ENCODE measurements at places on chromosomes 6 and 20.

DNA sequence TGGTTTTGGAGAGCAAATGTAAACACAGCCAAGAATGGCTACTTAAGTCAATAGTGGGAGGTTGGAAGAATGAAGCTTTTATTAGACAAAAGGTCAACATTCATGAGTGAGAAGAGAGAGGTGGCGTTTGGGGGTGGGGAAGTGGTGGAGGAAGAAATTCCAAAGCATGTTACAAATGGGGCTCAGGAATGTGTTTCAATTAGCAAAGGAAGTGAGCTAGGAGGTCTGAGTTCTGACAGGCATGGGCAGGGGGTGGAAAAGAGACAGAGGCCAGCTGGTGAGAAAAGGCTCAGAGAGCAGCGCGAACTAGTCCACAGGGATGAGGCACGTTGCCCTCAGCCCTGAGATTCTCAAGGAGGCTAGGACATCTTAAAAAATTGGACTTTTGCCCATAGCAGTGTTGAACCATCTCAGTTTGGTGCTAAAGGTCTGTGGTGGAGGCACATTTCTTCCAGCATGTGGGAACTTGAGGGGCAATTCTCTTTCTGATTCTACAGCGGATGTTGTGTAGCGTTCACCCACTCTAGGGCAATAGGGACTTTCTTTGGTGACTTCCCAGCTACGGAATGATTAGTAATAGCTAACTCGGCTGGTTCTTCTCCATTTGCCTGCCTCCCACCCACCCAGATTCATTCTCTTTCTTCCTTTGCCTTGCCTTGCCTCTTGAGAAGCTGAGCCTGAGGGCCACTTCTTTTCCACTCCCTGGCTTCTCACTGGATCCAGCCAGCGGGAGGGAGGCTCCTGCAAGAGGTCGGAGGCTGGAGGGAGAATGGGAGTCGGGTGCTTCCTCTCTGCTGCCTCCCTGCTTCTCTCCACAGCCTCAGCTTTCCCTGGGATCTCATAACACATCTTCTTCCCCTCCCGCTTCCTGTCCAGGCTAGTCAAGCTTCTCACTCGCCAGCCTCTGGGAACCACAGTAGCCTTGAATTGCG is 45.1 kb upstream of the NEDD9 start:
- DNase-seq: no peak

DNA sequence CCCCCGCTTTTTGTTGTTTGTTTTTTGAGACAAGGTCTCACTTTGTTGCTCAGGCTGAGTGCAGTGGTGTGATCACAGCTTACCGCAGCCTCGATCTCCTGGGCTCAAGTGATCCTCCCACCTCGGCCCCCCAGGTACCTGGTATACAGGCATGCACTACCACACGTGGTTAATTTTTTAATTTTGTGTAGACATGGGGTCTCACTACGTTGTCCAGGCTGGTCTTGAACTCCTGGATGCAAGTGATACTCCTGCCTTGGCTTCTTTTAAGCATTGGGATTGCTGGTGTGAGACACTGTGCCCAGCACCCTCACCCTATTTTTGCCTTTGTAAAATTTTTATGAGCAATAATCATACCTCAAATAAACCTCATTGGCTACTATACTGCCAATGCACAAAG is 5.5 kb downstream of the ENPP3 start:
- no peak for DNase-seq

DNA sequence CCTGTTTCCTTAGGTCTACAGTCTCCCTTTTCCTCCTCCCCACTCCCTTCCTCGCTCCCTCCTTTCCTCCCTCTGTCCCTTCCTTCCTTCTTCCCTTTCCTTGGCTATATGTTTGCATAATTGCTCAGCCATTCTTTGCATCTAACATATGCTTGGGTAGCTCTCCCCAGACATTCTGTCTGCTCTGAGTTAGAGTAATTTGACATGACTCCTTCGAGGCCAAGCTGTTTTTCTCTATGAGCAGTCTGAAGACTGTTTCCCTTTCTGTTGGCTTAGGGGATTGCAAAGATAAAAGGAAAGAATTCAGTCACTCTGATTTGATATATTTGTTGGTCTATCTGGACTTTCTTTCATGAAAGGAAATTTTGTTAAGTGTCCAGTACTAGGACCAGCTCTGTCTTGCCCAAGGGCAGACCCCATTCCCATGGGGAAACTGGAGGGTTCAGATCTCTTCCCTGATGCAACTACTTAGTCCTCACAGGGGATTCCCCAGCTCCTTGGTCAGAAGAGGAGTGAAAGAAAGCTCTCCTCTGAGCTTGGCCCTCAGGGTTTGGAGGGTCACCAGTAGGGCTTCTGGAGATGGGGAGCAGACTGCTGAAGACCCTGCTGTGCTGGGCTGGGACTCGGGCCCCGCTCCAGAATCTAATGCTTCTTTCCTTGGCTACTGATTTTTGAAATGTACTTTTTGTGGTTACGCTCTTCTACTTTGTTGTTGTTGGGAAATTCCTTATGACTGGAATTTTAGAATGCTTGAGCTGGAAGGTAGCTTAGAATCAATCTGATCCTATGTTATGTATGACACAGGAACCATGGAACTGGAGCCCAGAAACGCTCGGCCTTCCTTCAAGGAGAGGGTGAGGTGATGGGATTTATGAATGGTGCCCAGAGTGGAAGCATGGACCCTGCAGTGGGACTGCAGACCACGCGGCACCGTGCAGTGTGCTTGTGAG is 63.7 kb upstream of the SLC22A23 start:
- no peak for DNase-seq

DNA sequence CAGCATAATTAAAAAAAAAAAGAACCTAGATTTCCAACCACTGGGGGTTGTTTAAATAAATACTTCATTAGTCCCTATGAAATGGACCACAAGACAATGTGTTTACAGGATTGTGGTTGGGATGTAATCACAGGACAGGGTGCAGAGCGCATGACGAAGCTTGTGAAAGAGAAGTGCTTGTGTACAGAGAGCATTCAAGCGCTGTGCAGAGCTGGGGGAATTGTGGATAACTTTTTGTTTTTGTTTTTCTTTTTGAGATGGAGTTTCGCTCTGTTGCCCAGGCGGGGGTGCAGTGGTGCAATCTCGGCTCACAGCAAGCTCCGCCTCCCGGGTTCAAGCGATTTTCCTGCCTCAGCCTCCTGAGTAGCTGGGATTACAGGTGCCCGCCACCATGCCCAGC is 22.3 kb downstream of the LAMA5 start:
- no peak for DNase-seq

GRCh38 chr6:154384191-154384590 is 27.6 kb upstream of the IPCEF1 start:
- DNase-seq: no peak
